ENCODE measurements at places on chromosomes 6 and 20.

- DNase-seq: no peak
These were observed 241.2 kb downstream of the TTLL2 start for GRCh38 chr6:167565884-167566599.

GRCh38 chr20:8449123-8449522, 317.1 kb downstream of the PLCB1 start:
- no peak for DNase-seq

GRCh38 chr6:136468711-136469110, 81.5 kb downstream of the MAP7 start:
- no peak for DNase-seq

DNA sequence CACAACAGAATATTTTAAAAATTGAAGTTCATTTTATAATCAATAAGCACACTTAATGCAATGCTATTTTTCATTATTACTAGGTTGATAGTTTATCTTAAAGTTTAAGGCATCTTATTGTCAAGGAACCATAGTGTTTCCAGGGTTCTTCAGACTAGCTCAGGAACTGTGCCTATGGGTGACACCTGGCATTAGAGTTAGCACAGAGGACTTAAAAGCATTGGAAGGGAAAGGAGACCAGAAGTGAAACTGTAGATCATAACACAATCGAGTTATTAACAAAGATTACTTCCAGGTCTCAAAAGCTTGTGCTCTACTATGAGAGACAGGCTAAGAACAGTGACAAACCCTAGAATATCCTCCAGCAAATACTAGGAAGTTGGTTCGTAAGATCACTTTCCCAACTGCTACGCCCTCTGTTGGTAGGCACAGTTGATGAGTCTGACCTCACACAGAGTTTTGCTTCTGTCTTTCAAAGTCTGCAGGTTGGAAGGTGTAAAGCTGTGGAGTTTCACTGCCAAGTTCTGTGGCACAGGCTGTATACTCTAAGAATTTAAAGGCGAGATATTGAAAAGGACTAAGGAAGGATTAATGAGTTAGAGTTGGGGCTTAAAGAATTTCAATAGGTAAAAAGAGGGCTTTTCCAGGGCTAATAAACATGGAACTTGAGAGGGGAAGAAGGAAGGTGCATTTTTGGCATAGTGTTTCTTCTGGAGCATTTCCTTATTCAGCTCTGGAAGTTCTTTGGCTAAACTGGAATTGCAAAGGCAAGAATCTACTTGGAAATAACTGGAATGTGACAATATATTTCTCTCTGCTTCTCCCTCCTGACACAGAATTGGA, 531.3 kb upstream of the JAG1 start:
- DNase-seq: no peak

GRCh38 chr6:56690519-56691285, 48.0 kb upstream of the DST start:
- no peak for DNase-seq

GRCh38 chr6:11806561-11807317, 28.1 kb upstream of the ADTRP start:
- no peak for DNase-seq

- no peak for DNase-seq
These were observed 22.0 kb upstream of the SLC2A12 start for GRCh38 chr6:134074151-134075055.

DNA sequence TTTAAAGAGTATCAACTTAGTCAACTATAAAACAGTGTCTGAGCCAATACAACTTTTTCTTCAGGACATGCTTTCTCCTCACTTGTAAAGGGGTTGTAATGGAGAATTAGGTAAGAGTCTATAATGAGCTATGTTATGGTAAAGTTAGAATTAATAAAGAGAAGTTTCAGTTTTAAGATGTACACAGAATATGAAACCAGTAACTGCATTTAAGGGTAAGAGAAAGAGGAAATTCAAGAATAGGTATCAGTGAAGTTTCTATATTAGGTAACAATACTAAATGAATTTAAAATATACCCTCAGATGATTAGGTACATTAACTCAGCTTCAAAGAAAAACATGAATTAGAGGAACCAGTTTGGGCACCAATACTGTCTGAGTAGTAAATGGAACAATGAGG, 1444.3 kb upstream of the ADGRB3 start:
- DNase-seq: no peak

DNA sequence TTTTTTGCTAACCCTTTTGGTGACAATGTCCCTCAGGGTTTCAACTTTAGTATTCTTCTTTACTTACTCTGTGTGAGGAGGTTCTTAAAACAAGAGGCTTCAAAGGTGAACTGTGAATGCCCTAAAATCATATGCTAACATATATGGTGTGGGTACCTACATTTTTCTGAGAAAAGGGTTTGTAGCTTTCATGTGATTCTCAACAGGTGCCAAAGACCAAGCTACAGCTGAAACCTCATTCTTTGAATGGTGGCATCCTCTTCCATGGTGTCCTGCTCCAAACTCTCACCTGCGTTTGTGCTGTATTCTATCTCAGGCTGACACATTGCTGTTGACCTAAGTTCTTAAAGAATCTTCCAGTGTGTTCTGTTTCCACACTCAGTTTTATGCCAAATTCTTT, 177.3 kb downstream of the PRL start:
- no peak for DNase-seq

GRCh38 chr20:47360297-47361056, 4.0 kb upstream of the ZMYND8 start:
- no peak for DNase-seq

DNA sequence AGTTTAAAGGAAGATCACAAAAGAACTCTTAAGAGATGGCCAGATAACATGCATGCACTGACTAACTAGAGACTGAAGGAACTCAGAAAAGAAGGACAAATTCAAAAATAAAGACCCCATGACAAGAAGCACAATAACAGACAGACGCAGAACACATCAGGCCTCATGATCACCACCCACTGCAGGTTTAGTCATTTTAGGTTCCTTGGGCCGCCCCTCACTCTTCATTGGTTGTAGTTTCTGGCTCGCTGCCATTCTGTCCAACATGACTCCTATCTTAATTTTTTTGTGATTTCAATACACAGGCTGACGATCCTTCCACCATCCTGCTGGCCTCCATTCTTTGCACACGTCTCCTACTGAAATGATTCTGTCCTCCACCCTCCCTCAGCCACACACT, 21.6 kb downstream of the STX7 start:
- no peak for DNase-seq

- DNase-seq: no peak
These were observed 86.4 kb downstream of the EDN3 start for GRCh38 chr20:59386809-59387208.

DNA sequence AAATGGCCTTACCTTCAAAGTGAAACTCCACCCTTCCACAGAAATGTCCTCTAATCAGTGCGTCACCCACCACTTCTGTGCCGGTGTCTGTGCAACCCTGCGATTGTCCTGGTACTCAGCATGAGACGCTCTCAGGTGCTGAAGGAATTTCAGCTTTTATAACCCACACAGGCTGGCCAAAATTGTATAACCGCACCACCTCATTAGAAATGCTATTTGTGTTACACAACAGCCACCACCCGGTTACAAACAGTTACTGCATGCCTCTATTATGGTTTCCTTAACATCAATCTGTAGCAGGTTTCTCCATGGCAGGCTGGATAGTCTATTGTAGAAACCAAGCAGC, 51.5 kb downstream of the SLC23A2 start:
- DNase-seq: no peak

DNA sequence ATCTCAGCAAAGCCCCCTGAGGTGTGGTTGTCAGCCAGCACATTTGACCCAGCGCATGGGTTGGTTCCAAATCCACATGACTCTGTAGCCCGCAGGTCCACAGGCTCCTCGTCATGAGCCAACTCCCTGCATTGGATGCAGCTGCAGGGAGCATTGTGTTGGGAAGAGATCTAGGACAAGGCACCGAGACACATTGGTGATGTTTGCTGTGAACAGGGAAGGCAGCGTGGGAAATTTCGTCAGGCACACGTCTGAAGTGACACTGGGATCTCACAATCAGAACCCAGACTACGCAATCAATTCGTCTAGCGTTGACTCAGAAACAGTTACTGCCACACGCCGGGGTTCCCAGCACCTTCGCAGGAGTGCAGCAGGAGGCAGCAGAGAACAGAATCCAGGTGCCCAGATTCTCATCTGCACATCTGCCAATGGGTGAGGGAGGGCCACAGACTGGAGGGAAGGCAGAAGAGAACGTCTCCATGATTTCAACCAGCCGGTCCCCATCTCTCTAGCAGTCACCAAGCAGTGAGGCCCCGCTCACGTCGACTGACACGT, 177.0 kb downstream of the TTLL2 start:
- no peak for DNase-seq

DNA sequence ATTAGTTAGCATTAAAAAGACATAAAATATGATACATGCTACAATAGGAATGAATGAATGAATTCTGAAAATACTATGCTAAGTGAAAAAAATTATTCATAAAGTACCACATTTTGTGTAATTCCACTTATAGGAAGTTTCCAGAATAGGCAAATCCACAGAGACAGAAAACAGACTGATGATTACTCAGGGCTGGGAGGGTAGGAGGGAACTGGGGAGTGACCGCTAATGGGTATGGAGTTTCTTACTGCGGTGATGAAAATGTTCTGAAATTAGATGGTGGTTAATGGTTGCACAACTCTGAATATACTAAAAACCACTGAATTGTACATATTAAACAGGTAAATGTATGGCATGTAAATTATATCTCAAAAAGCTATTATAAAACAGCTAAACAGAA, 22.6 kb downstream of the FERMT1 start:
- no peak for DNase-seq

- no peak for DNase-seq
These were observed 29.1 kb upstream of the LMBRD1 start for GRCh38 chr6:69825904-69826303.

- no peak for DNase-seq
These were observed 217.7 kb upstream of the LRFN2 start for GRCh38 chr6:40804905-40805304.

GRCh38 chr20:9202420-9203080, 133.7 kb downstream of the PLCB4 start:
- no peak for DNase-seq

GRCh38 chr6:30612213-30612612, 4.8 kb downstream of the PPP1R10 start:
- DNase-seq: no peak

GRCh38 chr6:11484441-11484840, 53.1 kb upstream of the TMEM170B start:
- no peak for DNase-seq

DNA sequence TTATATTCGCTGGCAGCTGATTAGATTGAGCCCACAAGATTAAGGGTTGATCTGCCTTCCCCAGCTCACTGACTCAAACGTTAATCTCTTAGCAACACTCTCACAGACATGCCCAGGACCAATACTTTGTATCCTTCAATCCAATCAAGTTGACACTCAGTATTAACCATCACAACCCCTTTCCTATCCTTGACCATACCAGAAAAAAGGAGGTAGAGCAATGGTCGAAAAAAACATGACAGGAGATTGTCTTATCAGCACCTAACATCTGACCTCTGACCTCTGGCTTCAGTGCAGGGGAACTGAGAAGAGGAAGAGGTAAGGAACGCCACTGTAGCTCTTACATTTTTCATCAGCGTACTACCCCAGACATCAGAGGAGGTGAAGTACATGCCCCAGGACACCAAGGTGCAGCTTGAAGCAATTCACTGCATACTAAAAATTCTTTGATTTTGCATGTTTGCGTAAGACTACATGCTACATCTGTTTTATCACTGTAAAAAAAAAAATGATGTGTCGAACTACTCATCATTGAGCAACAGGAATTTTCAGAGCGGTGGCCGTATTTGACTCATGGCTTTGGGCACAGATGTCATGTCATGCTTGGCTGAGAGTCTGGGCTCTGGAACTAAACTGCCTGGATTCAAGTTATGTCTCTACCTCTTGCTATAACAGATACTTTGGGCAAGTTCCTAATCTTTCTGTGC, 188.0 kb upstream of the TAB2 start:
- no peak for DNase-seq

DNA sequence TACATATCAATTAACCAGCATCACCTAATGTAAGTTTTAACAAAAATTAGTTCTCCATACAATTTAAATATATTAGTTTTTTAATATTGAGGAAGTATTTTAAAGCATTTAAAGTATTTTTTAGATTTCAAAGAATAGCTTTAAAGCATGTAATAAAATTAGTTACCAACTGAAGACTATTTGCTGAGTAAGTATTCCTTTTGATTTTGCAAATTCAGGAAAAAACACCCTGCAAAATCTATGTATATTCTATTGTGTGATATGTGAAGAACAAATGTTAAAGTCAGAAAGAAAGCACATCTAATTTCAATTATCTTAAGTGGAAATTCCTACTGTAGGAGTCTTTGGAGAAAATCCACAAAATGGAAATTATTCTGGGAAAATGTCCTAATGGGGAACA, 107.3 kb downstream of the COL21A1 start:
- no peak for DNase-seq

DNA sequence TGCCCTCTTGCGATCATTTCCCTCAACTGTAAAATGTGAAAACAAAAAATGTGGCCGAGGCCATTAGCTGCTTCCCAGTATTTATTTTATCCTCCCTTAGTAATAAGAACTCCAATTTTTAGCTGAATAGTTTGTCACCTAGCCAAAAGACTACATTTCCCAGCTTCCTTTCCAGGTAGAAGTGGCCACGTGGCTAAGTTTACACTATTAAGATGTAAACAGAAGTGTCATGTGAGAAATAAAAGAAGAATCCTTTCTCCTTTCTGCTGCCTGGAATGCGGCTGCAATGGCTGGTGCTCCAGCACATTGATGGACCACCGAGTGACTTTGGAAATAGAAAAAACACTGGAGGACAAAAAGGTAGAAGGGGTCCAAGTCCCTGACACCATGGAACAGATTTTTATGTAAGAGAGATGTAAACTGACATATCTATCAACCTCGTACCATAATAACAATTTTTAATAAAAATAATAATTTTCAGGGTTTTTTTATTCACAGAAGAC, 268.8 kb downstream of the PKHD1 start:
- no peak for DNase-seq

GRCh38 chr6:90900034-90900433, 313.2 kb upstream of the MAP3K7 start:
- no peak for DNase-seq

GRCh38 chr20:15032352-15032622, 694.9 kb upstream of the FLRT3 start:
- DNase-seq: no peak

GRCh38 chr20:59807909-59808728, 125.3 kb downstream of the SYCP2 start:
- DNase-seq: no peak

GRCh38 chr6:118705544-118706491, 54.4 kb upstream of the CEP85L start:
- no peak for DNase-seq

DNA sequence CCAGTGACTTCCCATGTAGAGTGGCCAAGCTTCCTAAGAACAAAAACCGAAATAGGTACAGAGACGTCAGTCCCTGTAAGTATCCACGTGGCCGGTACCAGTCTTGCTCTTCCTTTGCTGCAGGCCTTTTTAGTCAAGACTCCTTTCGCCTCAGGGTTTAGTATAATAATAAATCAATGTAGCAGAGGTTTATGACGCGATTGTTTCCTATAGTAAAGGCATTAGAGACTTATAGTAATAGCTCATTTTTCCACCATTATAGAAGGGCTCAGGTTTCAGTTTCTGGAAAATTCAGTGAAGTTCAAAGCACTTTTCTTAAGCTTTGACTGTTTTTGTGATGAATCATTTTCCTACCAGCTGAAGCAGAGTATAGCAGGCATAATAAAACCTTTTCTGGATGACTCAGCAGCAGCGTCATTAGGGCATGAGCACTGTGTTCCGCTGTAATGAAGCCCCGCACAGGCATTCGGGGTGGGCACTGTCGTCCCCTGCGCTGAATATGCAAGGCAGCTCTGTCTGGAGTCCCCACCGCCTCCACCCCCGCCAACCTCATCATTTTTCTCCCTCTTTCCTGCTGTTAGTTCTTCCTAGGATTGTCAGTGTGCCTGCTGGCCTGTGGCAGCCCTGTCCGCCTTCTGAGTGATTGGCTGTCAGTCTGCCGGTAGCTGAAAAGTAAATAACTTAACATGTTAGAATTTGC, 51.3 kb downstream of the PTPN1 start:
- DNase-seq: no peak
